ENCODE measurements at places on chromosomes 6 and 20.

- DNase-seq, result no peak
Measured at GRCh38 chr6:121482751-121483150, 47.3 kb downstream of the GJA1 start.

GRCh38 chr6:105459049-105459448 lies 56.2 kb upstream of the PREP start:
- DNase-seq, result peak; percentile 46

DNA sequence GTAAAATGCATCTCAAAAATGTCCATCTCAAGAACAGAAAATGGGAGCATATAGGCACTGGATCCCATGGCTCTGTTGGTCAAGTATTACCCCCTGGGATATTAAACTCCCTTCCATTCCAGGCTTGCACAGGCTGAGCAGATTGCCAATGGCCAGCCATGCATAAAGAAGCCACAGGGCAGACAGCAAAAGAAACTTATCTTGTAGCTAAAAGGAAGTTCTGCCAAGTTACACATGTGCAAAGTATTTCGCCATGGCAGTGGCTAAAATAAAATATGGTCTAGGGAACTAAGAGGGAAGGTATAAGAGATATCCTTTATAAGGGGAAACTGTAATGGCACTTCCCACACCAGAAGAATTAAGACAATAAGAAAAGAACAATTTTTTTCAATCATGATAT lies 415.6 kb upstream of the BTBD3 start:
- DNase-seq, result no peak

GRCh38 chr6:127100510-127101140 lies 17.8 kb upstream of the RSPO3 start:
- DNase-seq, result no peak

GRCh38 chr6:586553-586952 lies 70.3 kb downstream of the HUS1B start:
- no peak for DNase-seq

DNA sequence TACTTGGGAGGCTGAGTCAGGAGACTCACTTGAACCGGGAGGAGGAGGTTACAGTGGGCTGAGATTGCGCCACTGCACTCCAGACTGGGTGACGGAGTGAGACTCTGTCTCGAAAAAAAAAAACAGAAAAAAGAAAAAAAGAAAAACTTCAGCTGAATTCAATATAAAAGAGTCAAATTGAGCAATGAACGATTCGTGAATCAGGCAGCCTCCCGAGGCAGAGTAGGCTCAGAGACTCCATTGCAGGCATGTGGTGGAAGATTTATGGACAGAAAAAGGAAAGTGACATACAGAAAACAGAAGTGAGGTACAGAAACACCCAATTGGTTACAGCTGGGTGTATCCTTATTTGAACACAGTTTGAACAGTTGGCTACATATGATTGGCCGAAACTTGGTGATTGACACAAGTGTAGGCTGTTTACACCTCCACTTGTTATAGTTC lies 56.3 kb downstream of the HLA-DPB1 start:
- no peak for DNase-seq

DNA sequence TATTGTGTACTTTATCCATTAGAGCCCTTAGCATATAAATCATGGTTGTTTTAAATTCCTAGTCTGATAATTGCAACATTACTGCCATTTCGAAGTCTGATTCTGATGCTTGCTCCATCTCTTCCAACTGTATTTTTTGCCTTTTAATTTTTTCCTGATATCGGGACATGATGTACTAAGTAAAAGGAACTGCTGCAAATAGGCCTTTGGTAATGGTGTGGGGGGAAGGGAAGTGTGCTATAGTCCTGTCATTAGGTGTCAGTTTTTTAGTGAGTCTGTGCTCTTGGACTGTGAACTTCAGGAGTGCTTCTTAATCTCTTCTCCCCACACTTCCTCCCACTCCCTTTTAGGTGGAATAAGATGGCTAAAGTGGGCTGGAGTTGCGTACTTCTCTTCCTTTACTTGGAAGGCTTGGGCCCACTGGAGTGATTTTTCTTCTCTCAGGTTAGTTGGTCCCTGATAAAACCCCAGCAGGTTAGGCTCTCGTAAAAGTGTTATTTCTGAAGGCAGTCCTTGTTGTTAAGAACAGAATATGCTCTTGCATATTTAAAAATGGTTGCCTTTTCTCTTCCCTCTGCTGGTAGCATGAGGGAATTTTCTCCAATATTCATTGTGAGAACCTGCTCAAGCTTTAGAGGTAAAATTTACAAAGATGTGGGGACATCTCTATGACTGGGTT lies 18.1 kb downstream of the STXBP5 start:
- peak; percentile 7 for DNase-seq

DNA sequence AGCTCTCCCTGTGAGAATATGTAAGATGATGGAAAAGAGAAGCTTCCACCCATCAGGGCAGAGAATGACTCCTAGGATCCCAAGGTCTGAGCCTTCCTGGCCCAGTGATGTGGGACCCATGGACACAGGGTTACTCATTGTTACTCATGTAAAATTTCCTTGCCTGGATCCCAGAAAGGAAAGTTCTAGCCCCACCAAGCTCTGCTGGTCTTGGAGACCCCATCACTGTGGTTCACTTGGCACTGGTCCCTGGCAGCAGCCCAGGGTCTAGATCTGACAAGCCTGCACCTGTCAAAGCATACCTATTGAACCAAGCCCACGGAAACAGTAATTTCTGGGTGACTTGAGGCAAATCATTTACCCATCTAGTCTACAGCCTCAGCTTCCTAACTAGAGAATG lies 22.1 kb downstream of the MDGA1 start:
- no peak for DNase-seq

GRCh38 chr6:121573481-121573880 lies 138.0 kb downstream of the GJA1 start:
- peak; percentile 13 for DNase-seq

DNA sequence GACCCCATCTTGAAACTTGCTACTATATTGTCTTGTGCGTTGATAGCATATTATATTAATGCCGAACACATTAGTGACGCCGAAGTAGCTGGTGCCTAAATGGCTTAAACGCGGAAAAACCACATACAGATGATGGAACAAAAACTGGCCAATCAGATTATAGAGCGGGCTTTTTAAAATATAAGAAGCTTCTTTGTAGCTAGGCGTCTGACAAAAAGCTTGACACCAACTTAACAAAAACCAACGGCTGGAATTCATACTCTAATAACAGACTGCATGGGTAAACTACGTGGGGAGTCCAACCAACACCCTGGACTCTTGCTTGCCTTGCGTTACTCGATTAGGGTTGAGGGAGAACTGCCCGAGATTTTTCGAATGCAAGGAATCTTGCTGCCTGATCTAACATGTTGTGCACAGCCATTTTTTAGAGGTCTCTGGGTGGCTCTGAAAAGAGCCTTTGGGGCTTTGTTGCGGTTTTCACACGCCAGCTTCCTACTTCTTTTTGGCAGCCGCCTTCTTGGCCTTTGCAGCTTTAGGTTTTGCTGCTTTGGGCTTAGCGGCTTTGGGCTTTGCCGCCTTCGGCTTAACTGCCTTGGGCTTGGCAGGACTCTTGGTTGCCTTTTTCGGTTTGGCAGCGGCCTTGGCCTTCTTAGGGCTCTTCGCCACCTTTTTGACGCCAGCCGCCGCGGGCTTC lies 45.7 kb downstream of the OR2B2 start:
- no peak for DNase-seq

DNA sequence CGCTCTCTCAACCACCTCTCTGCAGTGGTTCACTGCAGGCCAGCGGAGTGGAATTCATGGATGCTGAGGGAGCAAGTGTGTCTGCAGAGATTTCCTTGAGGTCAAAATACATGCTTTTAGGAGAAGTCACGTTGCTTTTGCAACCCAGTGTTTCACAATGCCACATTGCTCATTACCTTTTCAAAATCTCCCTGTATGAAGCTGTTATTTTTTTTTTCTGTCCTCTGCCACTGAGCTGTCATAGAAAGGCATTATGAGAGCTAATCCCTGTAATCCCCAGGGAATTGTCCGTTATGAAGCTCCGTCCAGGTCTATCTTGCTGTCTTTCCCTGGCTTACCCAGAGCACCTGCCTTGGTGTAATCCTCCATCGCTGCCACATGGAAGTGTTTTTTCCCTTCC lies 60.5 kb upstream of the SLC22A23 start:
- peak; percentile 74 for DNase-seq

DNA sequence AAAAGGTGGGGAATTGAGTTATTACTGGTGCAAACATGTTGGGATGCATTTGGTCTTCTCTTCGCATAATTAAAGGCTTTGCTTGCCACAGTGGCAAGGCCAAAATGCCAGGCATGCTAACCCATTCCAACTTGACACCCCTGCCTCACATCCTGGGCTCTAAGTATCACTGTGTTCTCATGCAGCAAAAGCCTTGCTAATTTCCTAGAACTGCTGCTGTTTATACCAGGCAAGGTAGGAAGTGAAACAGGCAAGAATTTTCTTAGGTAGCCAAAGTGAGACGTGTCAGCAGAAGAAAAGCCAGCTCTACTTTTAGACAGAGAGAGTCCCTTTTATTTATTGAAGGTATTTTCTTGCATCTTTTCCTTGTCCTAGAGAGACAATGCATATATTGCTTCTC lies 41.2 kb downstream of the LYRM2 start:
- no peak for DNase-seq

GRCh38 chr20:23655491-23656211 lies 17.9 kb upstream of the CST3 start:
- DNase-seq, result no peak

- no peak for DNase-seq
Measured at GRCh38 chr6:88933521-88933920, 29.9 kb downstream of the RNGTT start.

DNA sequence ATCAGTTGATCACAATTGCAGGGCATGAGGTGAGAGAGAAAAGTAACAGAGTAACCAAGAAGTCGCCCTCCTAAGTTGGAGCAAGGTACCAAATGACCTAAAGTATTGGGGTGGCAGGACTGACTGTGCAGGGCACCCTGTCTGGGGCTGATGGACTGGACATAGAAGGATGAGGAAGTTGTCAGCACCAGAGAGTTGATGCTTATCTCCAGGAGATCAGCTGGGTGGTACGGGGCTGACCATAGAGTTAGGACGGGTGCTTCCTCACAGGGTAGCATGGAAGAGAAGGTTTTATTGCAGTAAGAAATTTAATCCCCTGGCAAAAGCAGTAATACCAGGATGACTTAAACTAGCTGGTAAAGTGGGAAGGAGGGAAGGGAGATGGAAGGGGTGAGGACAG lies 66.7 kb downstream of the TMEM170B start:
- DNase-seq, result no peak

- no peak for DNase-seq
Measured at GRCh38 chr6:104010897-104011296, 848.8 kb downstream of the HACE1 start.

DNA sequence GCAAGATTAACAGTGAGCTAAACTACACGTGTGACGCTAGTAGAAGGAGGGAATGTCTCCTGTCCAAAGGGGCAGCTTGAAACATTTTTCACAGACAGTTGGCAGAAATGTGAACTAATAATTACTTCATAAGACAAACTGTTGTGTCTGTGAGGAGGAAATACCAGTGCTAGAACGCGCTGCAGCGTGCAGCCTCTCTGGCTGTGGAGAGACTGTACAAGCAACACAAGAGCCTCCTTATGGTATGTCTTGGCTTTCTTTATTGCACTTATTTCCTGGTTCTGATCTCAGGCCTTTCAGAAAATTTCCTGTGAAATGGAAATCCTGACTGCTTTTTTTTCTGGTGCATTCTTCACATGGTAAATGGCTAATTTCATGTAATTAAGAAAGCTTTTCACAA lies 25.3 kb upstream of the TIAM2 start:
- no peak for DNase-seq

DNA sequence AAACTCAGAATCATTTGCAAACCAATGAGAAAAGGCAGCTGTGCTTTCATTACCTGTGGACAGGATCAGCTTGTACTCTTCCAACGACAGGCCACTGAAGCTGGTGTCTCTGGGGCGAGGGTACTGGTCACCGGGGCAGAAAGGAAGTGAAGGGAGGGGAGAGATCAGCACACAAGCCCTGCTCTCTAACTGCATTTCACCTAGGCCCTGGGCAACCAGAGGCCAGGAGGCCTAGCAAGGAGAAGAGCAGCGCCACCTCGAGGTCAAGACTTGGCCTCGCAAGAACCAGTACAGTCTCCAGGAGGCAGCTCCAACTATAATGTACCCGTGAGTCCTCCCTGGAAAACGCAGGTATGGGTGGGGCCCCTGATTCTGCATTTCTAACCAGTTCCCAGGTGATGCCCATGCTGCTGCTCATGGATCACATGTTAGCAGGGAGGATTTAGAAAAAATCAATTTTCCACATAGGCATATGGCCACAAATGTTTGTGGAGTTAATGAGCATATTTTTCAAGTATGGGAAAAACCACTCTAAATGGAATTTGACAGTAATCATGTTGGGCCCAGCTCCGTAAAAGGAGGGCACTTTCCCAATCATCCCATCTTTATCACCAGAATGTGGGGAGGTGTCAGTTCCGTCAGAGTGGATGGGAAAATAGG lies 11.0 kb downstream of the UQCC2 start:
- peak; percentile 71 for DNase-seq
